Left colon (tissue), 2 donors: ENCODE measurements at places on chromosomes 12 and 14.
A peak's percentile ranks its signal among the peaks of the same experiment; 100 is the strongest.

DNA sequence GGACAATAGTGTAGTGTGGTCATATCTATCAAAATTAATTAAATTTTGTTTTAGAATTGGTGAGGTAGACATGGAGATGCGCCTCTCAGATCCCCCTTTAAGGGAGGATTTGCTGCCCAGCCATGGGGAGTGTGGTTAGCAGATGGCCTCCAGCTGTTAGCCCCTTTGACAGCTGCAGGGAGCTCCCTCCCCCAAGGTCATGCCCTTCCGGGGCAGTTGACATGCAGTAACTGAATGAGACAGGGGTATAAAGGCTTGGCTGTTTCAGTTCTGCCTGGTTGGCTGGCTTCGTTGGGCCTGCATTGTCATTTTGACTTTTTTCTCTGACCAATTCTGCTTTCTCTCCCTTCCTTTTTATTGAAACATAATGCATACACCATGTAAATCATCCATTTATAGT is 291.5 kb upstream of the SRRM4 start:
- no peak for DNase-seq

GRCh38 chr12:94255006-94255405 is 106.6 kb downstream of the PLXNC1 start:
- no peak for DNase-seq

- no peak for DNase-seq
Observed at GRCh38 chr14:105760691-105761344, 234.4 kb downstream of the TMEM121 start.

DNA sequence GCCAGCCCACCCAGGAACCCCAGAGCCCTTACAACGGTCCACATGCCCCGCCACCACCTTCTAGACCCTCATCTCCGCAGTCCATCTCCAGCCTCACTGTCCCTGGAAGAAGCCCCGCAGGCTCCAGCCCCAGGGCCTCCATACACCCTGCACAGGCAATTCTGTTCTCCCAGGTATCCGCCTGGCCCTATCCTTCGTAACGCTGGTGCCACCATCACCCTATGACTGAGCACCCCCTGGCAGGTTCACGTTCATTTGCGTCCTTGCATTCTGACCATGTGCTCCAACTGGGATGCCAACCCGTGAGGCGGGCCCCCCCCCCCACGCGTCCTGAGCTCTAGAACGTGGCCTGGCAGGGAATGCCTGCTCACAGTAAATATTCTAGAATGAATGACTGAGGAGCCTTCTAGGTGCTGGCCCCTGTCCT is 675 bp upstream of the SCARB1 start:
- DNase-seq, result peak; percentile 31

GRCh38 chr14:74826574-74826973 is 49.4 kb downstream of the PROX2 start:
- DNase-seq, result no peak

DNA sequence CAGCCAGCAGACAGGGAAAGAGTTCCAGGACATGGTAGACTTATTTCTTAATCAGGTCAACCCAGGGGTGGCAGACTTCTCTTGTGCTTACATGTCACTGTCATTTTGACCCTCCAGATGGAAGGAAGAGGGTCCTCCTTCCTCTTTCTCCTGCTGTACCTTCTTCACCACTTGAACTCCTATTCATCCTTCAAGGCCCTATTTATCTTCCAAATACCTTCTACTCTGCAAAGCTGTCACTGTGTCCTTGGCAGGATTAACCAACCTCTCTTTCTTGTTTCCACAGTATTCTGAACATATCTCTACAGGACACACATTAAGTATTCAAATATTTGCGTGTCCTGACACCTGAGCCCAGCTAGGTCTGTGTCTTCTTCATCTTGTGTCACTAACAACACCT is 163.1 kb downstream of the DICER1 start:
- DNase-seq, result no peak

DNA sequence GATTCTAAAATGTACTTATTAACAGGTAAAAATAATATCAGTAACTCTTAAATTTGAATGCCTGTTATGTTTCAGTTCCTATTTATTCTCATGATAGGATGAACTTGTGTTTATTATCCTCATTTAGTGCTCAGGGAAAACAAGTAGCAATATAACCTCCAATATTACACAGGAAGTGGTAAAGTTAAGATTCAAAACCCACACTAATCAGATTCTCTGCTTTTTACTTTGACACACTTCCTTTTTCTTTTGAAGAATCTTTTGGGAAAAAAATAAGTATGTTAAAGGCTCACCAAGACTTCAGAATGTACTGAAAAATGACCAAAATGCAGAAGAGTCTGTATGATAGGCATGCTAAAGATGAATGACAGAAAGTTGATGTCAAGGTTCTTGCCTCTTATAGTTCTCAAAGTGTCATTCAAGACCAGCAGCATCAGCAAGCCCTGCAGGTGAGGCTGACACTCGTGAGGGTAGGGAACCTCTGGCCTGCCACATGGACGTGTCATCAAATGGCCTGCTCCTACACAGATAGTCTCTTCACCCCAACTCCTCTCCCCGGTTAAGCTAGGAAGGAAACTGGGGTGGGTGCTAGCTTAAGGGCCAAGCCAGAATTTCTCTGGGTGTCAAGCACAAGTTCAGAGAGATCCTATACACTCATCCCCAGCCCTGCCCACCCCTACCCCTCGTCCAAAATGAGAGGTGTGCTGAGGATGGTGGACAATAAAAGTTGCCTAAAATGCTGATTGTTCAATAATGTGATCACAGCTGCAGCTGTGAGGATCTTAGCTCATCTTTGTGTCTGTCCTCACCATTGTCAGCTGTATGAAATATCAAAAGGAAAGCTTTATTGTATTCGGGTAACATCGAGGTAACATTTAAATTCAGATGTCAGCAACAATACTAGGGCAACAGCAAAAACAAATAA is 6.3 kb downstream of the TBPL2 start:
- DNase-seq, result no peak
